Inflammatory macrophage treated with lipopolysaccharide for 1 hour (primary cell): ENCODE measurements at places on chromosomes 3 and 15.

DNA sequence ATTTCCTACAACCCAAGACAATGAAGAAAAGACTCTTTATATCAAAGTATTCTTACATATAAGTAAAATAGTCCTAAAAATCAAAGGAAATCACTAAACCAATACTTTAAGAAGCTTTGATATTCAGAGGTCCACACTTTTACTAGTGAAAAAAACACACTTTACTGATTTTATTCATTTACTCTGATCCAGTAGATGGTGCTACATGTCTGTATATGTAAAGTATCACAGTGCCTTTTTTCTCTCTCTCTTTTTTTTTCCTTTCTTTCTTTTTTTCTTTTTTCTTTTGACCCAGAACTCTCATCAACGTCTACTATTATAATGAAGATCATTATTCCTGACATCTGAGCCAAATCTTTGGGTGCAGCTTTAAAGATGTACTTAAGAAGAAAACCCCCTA, 10.8 kb upstream of the CCDC39 start:
- no peak for DNase-seq

- no peak for DNase-seq
Observed at GRCh38 chr3:1068985-1069384, 23.8 kb upstream of the CNTN6 start.

GRCh38 chr15:81375461-81375860, 1.4 kb upstream of the TMC3 start:
- no peak for DNase-seq

- DNase-seq: no peak
Observed at GRCh38 chr15:25470230-25470629, 31.4 kb upstream of the UBE3A start.
